ENCODE measurements at places on chromosomes 4 and X.

GRCh38 chr4:41060352-41061334, 153.7 kb downstream of the APBB2 start:
- H3K27me3 ChIP-seq: no peaks in the 10 kb centered on the region
- peak; percentile 17 for DNase-seq
- H3K4me1 ChIP-seq: peaks cover 68% of the 10 kb centered on the region
- H3K4me3 ChIP-seq: peak overlapping the region; percentile 49
- H3K27ac ChIP-seq: peak overlapping the region; percentile 71

DNA sequence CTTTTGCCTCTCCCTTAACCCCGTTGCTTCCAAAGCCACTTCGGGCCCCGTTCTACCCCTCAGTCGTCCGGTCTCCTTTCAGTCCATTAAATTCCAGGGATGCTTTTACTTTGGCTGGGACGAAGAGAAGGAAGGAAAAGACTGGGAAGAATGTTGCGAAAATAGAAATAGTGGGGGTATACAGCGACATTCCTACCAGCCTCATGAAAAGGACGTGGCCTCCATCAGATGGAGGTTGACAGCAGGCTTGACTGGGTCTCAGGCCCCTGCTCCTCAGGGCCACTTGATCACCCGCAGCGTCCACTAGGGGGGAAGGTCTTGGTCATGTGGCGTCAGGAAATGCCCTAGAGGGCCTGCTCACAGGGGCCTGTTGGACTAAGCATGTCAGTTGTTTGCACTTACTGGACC, 657 bp upstream of the ANKRD50 start:
- H3K4me3 ChIP-seq: peak overlapping the region; percentile 90
- peaks cover 23% of the 10 kb centered on the region for H3K4me1 ChIP-seq
- H3K27ac ChIP-seq: peak overlapping the region; percentile 99
- peak; percentile 50 for DNase-seq

- peak; percentile 36 for DNase-seq
- peak within 1 kb of the TSS; percentile 78 for H3K27ac ChIP-seq
- peaks cover 11% of the 10 kb centered on the region for H3K4me1 ChIP-seq
- peak within 1 kb of the TSS; percentile 93 for H3K4me3 ChIP-seq
Measured at GRCh38 chrX:93673869-93674271, at the start of gene FAM133A. FAM133A (plus strand) TSS chrX:93674206; CDS start chrX:93709420, 35,214 bp downstream.

GRCh38 chrX:11628399-11628798, 37.3 kb downstream of the ARHGAP6 start:
- no peaks in the 10 kb centered on the region for H3K36me3 ChIP-seq
- H3K27me3 ChIP-seq: no peaks in the 10 kb centered on the region
- no peak overlapping the region for H3K27ac ChIP-seq
- H3K4me3 ChIP-seq: no peak overlapping the region

GRCh38 chr4:94743838-94744237, 13.9 kb upstream of the BMPR1B start:
- no peak overlapping the region for H3K4me3 ChIP-seq
- no peak for DNase-seq
- H3K27me3 ChIP-seq: peaks cover 17% of the 10 kb centered on the region
- H3K27ac ChIP-seq: no peak overlapping the region
- no peaks in the 10 kb centered on the region for H3K36me3 ChIP-seq
- no peaks in the 10 kb centered on the region for H3K4me1 ChIP-seq

DNA sequence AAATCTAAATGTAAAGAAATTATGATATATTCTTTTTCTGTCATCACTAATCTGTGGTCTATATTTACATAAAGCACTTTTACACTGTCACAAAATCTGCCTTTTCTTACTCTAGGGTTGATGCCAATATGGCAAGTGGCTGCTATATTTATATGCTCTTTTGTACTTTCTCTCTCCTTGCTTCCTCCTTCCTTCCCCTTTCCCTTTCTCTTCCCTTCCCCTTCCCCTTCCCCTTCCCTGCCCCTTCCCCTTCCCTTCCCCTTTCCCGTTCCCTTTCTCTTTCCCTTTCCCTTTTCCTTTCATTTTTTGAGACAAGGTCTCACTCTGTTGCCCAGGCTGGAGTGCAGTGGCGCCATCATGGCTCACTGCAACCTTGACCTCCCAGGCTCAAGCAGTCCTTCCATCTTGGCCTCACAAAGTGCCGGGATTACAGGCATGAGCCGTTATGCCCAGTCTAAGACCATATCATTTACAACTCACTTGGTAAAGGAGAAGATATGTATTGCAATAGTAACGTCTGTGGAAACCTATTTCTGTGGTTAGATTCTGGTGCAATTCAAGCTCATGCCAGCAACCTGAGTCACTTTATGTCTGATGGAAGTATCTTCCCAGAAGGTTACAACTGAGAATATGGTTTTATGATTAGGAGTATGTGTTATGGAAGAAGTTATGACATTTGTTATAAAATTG, 13.9 kb upstream of the PLAC8 start:
- peak overlapping the region; percentile 78 for H3K4me3 ChIP-seq
- peak; percentile 89 for DNase-seq
- peaks cover 14% of the 10 kb centered on the region for H3K4me1 ChIP-seq
- H3K36me3 ChIP-seq: peaks cover 4% of the 10 kb centered on the region

DNA sequence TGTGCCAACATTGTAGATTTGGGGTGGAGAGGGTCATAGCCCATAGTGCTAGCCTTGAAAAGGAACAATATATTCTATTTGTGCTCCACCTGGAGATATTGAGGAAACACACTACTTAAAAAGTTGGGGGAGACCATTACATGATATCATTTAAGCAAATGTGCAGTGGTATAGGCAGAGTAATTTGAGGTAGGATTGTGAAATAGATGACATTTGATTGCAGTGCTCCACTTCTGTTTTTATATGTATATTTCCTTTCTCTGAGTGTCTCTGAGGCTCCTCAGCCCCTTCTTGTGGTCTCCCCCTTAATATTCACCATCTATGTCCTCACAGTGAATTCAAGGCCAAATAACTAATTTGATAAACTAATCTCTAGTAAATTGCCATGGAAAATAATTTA, 85.6 kb upstream of the NMU start:
- no peak for DNase-seq
- H3K27me3 ChIP-seq: no peaks in the 10 kb centered on the region
- no peak overlapping the region for H3K4me3 ChIP-seq

DNA sequence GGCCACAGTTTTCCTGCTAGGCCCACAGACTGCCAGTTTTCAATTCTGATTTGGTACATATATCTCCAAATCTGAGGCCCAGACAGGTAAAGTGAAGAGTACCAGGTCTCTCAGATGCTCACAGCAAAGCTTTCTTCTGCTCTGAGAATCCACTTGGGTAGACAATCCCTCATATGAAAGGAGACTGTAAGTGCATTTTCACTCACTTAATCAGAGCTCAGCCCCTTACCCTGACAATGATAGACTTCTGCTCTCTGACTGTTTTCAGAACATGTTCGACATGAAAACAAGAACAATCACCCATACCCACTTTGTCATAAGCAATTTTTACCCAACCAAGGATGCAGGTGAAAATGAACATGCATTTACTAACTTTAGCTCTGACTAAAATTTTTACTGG, 7.1 kb downstream of the GPRIN3 start:
- no peak overlapping the region for H3K27ac ChIP-seq
- no peak overlapping the region for H3K4me3 ChIP-seq
- no peaks in the 10 kb centered on the region for H3K36me3 ChIP-seq
- DNase-seq: no peak
- peaks cover 23% of the 10 kb centered on the region for H3K4me1 ChIP-seq

DNA sequence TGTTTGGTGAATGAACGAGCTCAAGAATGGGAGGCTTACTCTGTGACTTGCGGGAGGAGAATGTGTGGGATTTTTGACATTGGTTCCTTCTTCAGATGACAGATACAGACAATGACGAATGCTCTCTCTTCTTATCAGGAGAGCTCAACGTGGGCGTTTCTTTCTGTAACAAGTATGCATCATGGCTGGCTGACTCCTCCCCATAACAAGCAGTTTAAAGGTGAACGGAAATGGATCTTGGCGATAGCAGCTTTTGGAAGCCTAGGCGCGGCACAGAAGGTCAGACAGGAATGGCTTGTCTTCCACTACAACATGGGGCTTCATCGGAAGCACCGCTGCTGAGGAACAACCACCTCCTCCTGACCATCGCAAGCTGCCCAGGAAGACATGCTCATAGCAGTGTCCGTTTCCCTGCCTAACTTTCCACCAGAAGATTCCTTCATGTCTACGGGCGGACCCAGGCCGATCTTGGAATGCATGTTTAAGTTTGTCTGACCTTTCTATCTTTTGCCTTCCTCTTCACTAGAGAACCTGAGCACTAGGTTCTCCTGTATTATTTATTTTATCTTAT, 18.3 kb upstream of the ACSL1 start:
- H3K36me3 ChIP-seq: no peaks in the 10 kb centered on the region
- peaks cover 22% of the 10 kb centered on the region for H3K27me3 ChIP-seq
- no peaks in the 10 kb centered on the region for H3K4me1 ChIP-seq
- no peak overlapping the region for H3K4me3 ChIP-seq
- H3K27ac ChIP-seq: no peak overlapping the region

DNA sequence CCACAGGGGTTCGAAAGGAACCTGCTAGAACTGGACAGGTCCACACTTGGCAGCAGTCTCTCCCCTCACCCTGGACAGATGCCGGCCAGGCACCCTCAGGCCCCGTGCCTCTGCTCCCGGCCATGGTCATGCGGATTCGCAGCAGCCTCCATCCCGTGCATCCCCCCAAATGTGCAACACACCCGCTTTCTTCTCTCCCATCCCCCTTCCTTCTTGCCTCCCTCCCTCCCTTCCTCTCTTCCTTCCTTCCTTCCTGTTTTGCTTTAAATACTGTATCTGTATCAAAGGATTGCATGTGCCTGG, 35.0 kb upstream of the HMX1 start:
- H3K36me3 ChIP-seq: peaks cover 3% of the 10 kb centered on the region
- peaks cover 25% of the 10 kb centered on the region for H3K27me3 ChIP-seq
- H3K27ac ChIP-seq: no peak overlapping the region
- H3K4me1 ChIP-seq: peaks cover 8% of the 10 kb centered on the region
- no peak overlapping the region for H3K4me3 ChIP-seq

DNA sequence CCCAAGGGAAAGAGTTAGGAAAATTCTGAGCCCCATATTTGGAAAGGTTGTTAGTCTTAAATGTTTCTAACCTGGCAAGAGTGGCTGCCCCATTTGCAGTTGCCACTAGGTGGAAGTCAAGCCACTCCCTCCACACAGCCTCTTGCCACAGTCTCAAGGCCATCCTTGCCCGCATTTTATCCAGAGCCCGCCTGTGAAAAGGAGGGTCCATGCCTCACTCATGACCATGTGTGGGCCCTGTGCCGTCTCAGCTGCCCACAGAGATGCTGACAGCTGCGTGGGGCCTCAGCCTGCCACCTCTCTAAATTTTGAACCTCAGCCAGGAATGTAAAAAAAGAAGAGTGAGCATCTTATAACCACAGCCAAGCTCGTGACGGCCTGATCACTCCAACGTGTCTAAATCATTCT, 201.5 kb upstream of the FAM241A start:
- no peak overlapping the region for H3K27ac ChIP-seq
- H3K27me3 ChIP-seq: no peaks in the 10 kb centered on the region
- H3K4me3 ChIP-seq: no peak overlapping the region
- peak; percentile 41 for DNase-seq

GRCh38 chr4:6272863-6273660, 3.4 kb downstream of the WFS1 start:
- H3K27ac ChIP-seq: peak overlapping the region; percentile 84
- H3K27me3 ChIP-seq: no peaks in the 10 kb centered on the region
- peak; percentile 86 for DNase-seq
- no peaks in the 10 kb centered on the region for H3K36me3 ChIP-seq
- peak overlapping the region; percentile 59 for H3K4me3 ChIP-seq
- peaks cover 51% of the 10 kb centered on the region for H3K4me1 ChIP-seq

DNA sequence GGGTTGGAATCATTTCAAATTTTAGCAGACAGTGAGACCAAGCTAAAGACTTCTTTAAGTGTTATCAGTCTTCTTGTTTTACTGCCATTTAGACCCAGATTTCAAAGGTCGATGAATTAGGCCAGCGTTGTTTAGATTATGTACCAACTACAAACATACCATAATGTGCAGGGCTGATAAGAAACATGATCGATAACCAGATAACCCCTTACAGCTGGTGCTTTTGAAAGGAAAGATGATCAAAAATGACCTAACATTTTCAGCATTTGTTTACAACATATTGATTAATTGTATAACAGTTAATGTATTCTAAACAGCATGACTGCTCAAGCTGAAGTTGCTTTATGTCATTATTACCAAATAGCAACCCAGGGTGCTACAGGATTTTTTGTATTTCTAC, 400.4 kb upstream of the FAM241A start:
- H3K36me3 ChIP-seq: no peaks in the 10 kb centered on the region
- H3K4me3 ChIP-seq: no peak overlapping the region
- H3K27ac ChIP-seq: no peak overlapping the region
- no peak for DNase-seq
- peaks cover 2% of the 10 kb centered on the region for H3K27me3 ChIP-seq
- no peaks in the 10 kb centered on the region for H3K4me1 ChIP-seq

GRCh38 chrX:31670245-31670644, 598.4 kb upstream of the FTHL17 start:
- no peaks in the 10 kb centered on the region for H3K4me1 ChIP-seq
- H3K4me3 ChIP-seq: no peak overlapping the region
- no peak overlapping the region for H3K27ac ChIP-seq
- H3K27me3 ChIP-seq: no peaks in the 10 kb centered on the region

All from HFFc6 (cell line).